ENCODE measurements at places on chromosomes 11 and 22.

- DNase-seq = no peak
Measured at GRCh38 chr11:74662487-74663103, 68.6 kb downstream of the CHRDL2 start.

DNA sequence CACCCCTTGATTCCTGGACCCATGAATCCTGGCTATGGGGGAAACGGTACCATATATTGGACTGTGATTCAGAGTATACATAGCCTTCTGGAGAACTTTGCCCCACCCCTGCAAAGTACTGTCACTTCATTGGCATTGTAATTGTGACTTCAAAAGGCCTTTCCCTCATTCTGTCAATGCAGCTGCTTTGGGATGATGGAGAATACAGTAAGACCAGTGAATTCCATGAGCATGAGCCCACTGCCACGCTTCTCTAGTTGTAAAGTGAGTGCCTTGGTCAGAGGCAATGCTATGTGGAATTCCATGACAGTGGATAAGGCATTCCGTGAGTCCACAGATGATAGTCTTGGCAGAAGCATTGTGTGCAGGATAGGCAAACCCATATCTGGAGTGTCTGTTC is 25.7 kb upstream of the MSANTD2 start:
- DNase-seq = no peak

GRCh38 chr11:122440811-122441665 is 214.5 kb upstream of the UBASH3B start:
- DNase-seq = peak; percentile 37

DNA sequence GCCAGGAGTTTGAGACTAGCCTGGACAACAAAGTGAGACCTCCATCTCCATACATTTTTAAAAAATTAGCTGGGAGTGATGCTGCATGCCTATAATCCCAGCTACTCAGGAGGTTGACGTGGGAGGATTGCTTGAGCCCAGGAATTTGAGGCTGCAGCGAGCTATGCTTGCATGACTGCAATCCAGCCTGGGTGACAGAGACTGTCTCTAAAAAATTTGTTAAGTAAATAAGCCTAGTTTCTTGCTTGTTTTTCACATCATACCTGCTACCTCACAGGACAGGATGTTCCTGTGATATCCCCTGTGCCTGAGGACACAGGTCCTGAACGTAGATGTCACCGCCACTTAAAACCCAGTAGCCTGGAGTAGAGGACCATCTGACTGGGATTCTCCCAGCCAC is 348.6 kb downstream of the MN1 start:
- DNase-seq = no peak

DNA sequence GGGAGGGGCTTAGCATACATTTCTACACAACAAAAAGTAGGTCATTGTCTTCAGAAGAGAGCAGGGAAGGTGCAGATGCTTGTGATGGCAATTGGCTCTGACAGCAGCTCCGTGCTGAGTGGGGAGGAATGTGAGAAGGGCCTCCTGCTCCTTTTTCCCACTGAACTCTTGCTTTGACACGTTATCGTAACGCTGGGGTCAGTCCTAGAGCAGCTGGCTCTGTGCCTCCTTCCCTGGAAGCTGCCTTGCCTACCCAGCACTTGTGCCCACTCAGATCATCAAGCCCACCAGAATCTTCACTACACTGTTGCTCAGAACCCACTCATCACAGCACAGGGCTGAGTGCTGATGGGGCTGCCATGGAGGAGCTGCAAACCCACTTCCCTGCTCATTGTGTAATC is 14.9 kb upstream of the NAV2 start:
- DNase-seq = no peak

DNA sequence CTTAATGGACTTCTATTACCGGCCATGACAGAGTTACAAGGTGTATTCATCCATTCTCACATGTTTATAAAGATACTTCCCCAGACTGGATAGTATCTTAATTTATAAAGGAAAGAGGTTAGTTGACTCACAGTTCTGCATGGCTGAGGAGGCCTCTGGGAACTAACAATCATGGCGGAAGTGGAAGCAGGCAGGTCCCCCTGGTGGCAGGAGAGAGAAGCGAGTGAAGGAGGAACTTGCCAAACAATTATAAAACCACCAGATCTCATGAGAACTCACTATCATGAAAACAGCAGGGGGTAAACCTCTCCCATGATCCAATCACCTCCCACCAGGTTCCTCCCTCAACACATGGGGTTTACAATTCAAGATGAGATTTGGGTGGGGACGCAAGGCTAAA is 170.0 kb upstream of the PDGFD start:
- DNase-seq = no peak

- DNase-seq = no peak
Measured at GRCh38 chr11:86497836-86498235, 123.1 kb downstream of the CCDC81 start.

DNA sequence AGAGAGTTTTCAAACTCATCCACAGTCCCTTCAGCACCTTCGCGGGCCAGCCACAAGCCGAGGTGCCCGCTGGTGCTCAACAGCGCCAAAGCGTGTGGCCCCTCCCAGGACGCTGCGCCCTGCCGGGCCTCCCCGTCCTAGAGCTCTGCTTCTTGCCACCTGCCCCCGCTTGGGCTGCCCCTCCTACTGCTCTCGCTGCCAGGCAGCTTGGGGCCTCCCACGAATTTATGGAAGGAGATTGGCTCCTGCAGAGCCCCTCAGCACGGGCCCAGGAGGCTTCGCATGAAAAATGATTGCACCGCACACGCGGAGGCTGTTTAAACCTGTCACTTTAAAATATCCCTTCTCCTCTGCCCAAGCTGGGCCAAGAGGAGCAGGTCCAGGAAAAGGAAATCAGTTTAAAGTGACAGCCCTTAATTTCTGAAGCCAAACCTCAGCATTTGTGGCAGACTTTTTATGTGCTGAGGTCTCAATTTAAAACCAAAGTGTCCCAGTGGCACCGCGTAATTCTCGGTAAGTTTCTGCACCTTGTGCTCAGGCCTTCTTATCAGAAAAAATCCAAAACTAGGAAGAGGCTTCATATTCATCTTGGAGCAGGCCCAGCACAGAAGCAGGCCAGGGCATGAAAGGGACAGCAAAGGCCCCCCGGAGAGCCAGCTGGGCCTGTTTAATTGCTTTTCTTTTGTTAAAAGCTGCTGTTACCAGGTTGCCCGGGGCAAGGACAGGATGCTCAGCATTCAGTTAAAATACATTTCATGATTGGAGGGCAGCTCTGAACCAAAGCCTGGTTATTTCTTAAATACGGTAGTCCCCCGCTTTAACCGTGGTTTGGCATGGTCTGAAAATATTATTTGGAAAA is 303.6 kb downstream of the OPCML start:
- DNase-seq = no peak

- peak; percentile 22 for DNase-seq
Measured at GRCh38 chr11:62324731-62325556, 12.3 kb upstream of the ASRGL1 start.

- DNase-seq = peak; percentile 29
Measured at GRCh38 chr11:113796663-113797259, 17.2 kb downstream of the CLDN25 start.

DNA sequence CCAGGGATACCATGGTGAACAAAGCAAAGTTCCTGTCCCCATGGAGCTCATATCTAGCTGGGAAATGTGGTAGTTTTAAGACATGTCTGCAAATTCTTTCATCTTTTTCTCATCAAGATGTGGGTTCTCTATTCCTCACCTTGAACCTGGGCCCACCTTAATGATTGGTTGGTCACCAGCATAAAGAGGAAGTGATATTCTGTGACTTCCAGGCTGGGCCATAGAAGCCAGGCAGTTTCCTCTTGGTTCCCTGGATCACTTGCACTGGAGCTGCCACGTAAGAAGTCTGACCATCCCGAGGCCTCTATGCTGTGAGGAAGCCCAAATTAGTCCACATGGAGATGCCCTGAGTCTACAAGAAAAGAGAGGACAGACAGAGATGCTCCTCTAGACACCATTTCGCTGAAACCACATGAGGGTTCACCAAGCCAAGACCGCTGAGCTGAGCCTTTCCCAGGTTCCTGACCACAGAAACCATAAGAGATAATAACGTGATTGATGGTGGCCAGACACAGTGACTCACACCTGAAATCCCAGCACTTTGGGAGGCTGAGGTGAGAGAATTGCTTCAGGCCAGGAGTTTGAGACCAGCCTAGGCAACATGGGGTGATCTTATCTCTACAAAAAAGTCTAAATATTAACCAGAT is 119.5 kb upstream of the ISX start:
- no peak for DNase-seq

DNA sequence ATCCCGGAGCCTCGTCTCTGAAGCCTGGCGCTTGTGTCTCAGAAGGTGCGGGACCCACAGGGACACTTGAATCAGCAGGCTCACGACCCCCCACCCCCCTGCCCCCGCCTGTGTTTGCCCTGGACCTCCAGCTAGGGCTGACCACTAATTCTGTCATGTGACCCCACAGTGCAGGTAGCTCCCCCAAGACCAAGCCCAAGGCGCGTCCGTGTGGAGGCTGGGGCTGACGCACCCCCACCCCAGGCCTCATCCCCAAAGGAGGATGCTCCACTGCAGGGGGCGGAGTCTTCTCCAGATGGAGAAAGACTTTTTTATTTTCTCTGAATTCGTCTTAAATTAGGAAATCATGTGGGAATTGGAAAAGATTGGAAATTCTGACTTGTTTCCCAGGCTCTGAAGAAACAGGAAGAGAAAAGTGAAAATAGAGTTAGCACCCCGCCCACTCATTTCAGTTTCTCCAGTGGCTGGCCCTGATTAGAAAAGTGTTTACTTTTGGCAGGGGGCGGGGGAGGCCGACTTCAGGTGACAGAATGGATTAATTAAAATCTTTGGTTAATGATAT is 1.0 kb upstream of the RELA start:
- no peak for DNase-seq

DNA sequence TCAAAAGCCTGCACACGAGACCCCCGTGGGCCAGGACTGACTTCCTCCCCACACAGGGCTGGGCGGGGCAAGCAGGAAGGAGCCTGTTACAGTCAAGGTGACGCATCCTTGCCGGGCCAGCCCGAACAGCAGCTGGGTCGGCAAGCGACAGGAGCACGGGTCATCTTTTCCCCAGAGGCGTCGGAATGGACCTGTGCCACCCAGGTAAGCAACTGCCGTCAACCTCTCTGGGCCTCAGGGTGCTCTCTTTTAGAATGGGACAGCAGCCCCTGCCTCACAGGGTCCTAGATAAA is at the start of gene CYTH4:
TSS of gene CYTH4 (plus strand) at position 124 of the 293 bp plus-strand sequence. CDS start at position 186, 62 bp downstream.
- no peak for DNase-seq

DNA sequence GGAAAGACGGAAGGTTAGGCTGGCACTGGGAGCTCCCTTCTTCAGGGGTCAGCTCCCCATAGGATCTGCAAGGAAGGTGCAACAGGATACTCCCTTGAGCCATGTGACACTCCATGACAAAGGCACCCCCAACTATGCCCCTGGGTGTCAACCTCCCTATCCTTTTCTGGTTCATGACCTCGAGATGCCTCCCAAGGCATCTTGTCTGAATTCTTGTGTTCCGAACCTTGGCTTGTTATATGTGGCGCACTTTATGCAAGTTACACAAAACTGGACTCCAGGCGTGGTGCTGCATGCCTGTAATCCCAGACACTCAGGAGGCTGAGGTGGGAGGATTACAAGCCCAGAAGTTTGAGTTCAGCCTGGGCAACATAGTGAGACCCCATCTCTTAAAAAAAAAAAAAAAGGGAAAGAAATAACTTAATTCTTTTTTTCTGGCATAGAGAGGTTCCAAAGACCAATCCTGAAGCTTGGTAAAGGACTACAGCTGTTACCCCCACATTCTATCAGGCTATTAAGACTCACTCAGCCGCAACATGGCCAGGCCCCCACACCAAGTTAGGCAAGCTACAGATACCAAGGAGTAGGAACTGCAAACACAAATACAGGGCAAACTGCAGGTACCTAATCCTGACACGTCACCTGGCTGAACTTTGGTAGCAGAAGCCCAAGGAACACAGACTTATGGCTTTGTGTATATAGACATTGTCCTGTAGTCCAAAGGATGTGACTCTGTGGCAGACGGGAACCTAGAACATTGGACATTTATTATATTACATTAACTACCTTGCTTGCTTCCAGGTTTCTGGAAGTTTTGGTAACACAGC is 1.4 kb downstream of the C11orf24 start:
- peak; percentile 11 for DNase-seq

GRCh38 chr11:44767421-44767820 is 40.7 kb downstream of the TSPAN18 start:
- DNase-seq = no peak

DNA sequence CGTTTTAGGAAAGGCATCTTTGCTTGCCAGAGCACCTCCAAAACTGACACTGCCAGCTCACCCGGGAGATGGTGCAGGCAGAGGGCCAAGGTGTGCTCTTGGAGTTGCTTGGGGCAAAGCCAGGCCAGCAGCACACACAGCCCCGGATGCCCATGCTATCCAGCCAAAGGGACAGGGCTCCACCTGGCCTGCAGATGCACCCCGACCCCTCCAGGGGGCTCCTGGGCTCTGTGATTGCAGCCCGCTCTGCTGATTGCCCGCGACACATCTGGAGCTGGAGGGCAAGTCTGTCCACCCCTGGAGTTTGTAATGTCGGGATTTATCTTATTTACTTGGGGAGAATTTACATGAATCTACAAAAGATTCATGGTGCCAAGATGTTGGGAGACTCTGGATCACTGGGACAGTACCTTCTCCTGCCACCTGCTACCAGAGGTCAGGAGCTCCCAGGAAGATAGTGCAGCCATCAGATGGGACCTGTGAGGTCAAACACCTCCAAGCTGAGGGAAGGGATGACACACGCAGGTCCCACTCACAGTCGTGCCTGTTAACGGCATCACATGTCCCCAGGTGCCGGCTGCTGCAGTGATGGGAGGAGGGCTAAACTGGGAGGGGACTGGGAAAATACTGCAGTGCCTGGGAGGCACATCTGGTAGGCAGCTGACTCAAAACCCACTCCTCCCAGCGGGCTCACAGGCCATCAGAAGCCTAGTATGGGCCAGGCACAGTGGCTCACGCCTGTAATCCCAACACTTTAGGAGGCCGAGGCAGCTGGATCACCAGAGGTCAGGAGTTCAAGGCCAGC is 17.2 kb downstream of the CBX7 start:
- no peak for DNase-seq
